ENCODE measurements at places on chromosomes 6 and 20. TPM values are rescaled to one million over a fixed set of nuclear protein-coding genes. Genes with fewer than 3 reads are reported as not detected.

- DNase-seq = no peak
Measured at GRCh38 chr6:90764001-90764400, 177.1 kb upstream of the MAP3K7 start.

DNA sequence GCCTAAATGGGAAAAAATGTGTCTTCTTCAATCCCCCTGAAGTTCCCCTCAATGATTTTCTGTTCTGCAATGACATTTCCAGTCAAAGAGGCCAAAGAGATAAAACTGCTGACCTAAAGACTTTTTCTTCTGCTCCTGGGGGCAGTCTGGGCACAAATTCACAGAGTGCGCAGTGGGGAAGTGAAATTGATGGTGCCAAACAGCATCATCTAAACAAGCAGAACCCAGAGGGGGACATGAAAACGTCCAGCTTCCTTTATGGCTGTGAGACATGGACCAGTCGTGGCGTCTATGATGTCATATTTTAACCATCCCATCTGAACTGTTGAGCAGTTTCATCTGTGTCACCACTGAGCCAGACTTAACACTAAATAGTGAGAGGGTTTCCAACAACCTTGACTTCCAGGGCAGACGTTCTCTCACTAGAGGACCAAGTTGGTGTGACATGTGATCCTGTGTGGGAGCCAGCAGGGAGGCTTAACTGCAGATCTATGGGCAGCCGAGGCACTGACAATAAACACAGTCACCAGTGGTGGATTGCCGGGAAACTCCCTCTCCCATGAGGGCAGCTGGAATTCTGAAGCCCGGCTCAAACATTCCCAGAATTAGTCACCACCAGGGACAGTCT is 12.4 kb downstream of the SCML4 start:
- DNase-seq = peak; percentile 17

The LIN28B gene
- 9.8 TPM for total RNA-seq

DNA sequence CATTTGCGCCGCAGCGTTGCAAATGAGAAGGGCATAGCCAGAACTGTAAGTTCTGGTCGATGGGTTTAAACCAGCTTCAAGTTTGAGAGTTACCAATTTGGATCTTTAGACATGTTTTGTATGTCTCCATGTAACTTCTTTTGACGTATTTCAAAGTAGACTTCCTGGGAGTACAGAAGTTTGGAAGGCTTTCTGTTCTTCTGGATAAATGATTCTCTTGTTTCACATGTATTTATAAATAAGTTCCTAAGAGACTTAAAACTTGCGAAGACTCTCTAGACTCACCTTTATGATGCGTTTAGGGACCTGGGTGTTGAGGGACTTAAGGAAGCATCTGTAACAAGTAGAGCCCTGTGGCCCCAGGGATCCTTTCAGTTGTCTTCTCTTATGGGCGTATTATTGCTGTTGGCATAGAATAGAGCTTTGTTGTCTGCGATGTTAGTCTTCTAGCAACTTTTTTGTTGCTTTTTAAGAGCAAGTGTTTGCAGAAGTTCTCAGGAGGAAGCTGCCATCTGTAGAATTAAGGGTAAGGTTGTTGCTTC is 1.3 kb downstream of the CDYL start:
- no peak for DNase-seq

DNA sequence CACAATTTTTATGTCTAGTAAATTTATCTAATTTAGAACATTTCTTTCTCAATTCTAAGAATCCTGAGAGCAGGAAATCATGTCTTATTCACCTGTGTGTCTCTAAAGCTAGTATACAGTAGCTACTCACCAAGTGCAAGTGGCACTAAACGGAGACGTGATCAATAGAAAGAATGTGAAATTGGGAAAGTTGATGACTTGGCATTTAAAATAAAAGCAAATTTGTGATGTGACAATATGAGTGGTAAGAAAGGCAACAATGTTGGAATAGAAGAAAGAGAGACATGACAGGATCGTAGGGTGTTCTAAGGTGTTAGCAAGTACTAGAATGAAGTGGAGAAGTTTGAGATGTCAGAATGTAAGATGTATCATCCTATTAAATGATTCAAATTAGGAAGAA is 725.9 kb downstream of the BCKDHB start:
- no peak for DNase-seq

DNA sequence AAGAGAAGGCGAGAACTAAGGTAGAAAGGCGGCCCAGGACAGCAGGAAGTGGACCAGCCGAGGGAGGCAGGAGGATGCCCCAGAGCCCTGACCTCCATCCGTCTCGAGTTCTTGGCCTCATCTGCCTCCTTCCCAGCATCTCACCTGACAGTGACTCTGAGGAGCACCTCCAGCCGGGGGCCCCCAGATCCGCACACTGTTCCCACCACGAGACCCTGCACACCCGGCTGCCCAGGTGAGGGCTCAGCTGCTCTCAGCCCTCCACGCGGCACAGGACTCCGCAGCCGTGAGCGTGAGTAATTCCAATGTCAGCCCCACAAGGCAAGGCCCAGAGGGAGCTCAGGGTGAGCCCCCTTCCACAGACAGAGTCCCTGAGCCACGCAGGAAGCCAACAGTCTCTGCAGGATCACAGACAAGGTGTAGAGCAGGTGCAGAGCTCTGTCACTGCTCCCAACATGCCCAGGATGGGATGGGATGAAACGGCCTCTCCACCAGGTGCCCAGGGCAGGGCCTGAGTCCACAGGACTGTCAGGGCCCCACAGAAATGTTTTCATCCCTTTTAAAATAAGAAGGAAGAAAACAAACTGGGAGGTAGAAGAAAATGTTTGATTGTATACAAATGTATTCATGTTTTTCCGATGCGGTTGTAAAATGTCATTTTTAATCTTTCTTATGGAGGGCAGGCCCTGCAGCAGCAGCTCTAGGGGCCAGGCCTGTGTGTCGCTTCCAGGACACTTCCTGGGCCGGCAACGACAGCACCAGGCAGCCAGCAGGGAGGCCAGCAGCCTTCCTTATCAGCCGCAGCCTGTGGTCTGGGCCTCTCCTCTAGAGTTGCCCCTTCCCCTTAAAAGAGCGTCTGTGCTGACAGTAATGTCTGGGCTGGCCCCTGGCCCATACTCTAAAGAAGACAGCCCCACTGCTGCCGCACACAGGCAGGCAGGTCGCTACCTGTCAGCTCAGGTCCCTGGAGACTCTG is 66.9 kb downstream of the DLL1 start:
- DNase-seq = no peak

DNA sequence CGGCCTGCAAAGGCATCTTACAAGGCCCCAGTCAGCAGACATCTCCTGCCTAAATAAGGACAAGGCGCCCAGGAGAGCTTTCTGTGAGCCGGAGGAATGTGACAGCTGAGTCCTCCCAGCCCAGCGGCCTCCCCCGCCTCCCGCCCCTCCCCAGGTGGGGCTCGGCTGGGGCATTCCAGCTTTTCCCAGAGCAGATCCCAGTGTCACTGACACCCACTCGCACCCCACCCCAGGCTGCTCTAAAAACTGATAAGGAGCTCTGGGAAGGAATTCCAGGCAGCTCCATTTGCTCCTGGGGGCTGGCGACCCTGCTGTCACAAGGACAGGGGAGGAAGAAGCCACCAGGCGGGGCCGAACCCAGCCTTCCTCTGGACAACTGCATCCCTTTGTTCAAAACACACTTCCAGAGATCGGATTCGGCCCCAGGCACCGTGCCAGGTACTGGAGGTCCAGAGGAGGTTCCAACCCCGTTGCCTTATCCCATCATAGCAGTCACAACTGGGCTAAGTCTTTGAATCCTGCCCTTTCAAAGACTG is 49.7 kb downstream of the JPH2 start:
- peak; percentile 97 for DNase-seq

- DNase-seq = no peak
Measured at GRCh38 chr6:16836144-16836981, 75.1 kb upstream of the ATXN1 start.

The SLC17A3 gene
- total RNA-seq = not detected

GRCh38 chr6:112591329-112591728 is 244.2 kb downstream of the RFPL4B start:
- DNase-seq = no peak

DNA sequence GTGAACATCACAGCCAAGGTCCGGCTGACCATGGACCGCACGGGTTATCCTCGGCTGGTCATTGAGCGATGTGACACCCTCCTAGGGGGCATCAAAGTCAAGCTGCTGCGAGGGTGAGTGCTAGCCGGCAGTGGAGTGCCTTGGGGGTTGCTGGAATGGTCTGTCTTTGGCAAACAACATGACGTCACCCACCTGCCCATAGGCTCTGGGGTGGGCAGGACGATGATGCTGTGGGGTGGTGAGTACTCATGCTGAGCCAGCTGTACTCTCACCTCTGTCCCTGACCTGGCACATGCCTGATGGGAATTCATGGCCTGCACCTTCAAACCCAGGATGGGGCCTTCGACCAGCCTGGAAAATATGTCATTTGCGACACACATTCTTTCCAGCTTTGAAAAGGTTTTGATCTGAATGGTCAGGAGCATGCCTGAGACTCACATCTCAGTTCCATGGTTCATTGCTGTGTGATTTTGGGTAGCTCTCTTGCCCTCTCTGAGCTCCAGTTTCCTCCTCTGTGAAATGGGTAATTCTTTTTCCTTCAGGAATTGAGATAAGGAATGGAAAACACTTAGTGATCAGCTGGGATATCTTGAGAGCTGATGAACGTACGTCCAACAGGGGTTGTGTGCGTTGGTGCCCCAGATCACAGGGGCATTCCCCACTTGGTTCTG is 6.7 kb downstream of the BPIFB4 start:
- no peak for DNase-seq

GRCh38 chr20:54681869-54682268 is 206.5 kb downstream of the DOK5 start:
- no peak for DNase-seq

DNA sequence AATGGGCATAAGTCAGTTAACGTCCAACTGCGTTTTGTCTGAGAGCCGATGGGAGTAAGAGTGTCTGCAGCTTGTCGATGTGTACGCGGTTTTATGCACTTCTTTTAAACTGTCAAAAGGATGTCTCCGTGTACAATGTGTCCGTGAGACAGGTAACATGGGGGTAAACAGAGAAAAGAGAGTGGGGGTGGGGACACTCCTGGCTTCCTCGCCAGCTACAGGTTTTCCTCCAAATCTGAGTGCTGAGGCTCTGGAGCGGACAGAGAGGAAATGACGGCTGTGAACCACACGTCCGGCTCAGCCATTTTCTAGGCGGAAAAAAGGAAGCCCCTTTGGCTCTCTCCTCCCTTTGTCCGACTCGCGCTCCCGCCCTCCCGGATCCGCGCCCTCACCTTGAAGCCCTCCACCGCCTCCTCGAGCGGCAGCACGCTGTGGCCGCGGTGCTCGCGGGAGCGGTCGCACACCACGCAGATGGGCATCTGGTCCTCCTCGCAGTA is 916 bp downstream of the TRIM27 start:
- peak; percentile 56 for DNase-seq

DNA sequence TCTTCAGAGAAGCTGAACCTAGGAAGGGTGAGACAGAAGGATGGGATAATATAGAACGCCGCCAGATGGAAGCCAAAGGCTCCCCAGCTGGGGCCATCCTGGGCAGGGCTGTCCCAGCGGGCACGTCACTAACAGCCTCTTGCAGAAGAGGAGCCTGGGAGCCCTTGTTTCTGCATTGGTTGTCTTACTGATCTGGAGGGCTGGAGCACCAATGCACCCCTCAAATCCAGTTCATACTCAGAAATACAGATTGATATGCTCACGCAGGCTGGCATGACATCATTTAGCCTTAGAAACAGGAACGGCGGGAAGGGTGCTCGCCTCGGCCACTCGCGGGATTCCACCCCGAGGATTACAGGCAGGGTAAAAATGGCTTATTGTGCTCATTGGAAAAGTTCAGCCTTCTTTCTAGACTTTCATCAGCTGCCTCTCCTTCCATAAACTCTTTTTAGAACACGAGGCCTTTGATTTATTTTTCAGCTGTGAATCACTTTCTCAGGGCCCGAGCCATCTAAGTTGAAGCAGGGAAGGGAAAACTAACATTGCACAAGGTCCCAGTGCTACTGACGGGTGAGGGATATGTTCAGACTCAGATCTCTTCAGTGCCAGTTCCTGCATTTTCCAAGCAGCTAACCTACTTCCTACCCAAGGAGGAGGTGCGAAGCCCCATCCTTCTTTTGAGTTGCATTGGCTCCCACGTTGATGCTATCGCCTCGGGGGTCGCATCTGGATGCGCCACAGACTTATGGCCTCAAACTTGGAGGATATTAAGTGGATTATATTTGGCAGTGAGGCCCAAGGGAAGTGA is 82.3 kb downstream of the GMPR start:
- peak; percentile 58 for DNase-seq

The HLA-DMB gene
- not detected for total RNA-seq

GRCh38 chr6:128311944-128312570 is 208.3 kb downstream of the PTPRK start:
- DNase-seq = no peak

GRCh38 chr6:144127097-144127496 is 23.2 kb upstream of the STX11 start:
- no peak for DNase-seq

DNA sequence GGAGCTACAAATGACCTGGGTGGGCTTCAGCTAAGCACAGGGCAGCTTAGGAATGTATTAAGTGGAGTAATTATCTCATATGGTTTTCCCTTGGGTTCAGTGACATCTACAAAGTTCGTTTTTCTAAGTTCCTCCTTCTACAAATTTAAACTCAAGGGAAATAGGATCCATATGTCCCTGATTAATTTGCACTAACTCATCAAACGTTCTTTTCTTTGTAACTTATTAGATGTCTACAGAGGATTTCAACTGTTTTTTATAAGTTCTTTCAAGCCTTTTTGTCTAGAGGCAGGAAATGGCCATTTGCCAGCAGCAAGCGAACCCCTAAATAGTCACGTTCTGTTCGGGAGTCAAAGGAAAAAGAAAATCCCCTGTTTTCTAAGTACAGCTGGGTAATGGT is 1060.3 kb downstream of the KIF16B start:
- DNase-seq = no peak

The C20orf96 gene
- 9.3 TPM for total RNA-seq

The GABRR1 gene
- not detected for total RNA-seq

DNA sequence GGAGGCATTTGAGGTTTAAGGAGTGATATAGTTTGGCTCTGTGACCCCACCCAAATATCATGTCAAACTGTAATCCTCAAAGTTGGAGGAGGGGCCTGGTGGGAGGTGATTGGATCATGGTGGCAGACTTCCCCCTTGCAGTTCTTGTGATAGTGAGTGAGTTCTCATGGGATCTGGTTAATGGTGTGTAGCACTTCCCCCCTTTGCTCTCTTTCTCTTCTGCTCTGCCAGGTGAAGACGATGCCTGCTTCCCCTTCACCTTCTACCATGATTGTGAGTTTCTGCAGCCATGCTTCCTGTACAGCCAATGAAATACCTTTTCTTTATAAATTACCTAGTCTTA is 1.7 kb upstream of the HDDC2 start:
- no peak for DNase-seq

The HTR1E gene
- total RNA-seq = not detected

DNA sequence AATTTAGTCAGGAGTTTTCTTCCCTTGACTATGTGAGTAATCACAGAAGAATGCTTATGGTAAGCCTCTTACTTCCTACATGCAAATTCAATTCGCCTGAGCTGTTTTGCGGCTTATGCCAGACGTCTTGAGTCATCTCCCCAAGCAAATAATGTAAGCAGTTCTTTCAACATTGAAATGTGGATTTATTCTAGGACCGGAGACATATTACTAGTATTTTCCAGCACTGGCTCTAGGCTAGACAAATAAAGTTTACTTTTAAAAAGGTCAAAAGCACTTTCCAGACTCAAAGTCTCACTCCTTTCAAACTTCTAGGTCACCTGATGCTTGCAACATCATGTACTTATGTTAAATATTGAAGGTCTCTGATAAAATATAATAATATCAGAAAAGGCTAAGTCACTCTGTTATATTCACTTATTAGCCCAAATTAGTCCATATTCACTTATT is 38.1 kb upstream of the NOX3 start:
- DNase-seq = no peak

GRCh38 chr20:53157443-53158408 is 185.6 kb downstream of the TSHZ2 start:
- no peak for DNase-seq

- no peak for DNase-seq
Measured at GRCh38 chr6:7425808-7426190, 36.2 kb downstream of the RIOK1 start.

Measured in cardiac muscle cell (in vitro differentiated cells and primary cell).